ENCODE measurements at places on chromosomes 5 and 9. TPM values are rescaled to one million over a fixed set of nuclear protein-coding genes. Genes with fewer than 3 reads are reported as not detected.

Gene BAAT
- total RNA-seq = not detected

Gene PAPPA
- not detected for total RNA-seq

Gene TTF1
- total RNA-seq = 22.8 TPM

Gene EFNA5
- not detected for total RNA-seq

Gene MUSK
- not detected for total RNA-seq

Gene TRIM52
- 64.2 TPM for total RNA-seq

Gene POU5F2
- total RNA-seq = 1.7 TPM

Gene GABBR2
- total RNA-seq = not detected

Measured in naive thymus-derived CD8-positive, alpha-beta T cell (primary cell).